ENCODE measurements at places on chromosomes 1 and 21.

DNA sequence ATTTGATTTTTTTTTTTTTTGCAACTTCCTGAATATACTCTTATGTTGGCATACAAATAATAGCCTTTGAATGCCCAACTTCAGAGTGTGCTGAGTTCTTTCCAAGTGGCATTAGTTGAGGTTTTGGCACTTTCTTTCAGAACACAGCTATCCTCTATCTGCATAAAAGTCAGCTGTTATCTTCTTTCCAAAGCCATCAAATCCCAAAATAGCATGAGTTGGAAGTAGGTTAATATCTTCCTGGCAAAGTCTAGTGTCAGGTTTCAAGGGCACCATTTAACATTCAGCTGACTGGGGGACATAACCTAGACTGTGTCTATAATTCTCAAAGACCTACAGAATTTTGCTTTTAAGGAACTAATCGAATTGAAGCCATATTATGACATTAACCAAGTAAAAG is 223.9 kb downstream of the PLPP3 start:
- DNase-seq, result no peak

GRCh38 chr1:164834641-164835040 is 275.7 kb downstream of the PBX1 start:
- no peak for DNase-seq

- DNase-seq, result no peak
Observed at GRCh38 chr1:204970937-204971336, 72.1 kb upstream of the CNTN2 start.

DNA sequence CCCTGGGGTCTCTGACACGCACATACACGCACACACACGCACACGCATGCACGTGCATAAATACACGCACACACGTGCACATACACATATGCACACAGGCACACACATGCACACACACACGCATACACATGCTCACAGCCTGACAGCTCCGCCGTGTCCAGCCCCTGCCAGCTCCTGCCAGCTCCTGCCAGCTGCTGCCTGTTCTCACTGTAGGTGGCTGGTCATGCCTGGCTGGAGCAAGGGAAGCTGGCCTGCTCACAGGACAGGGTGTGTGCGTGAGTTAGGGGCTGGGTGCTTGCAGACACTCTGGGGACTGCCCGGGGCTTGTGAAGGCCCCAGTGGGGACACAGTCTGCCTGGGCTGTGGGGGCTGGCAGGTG is 4.9 kb downstream of the PLCH2 start:
- no peak for DNase-seq

GRCh38 chr21:38982096-38982495 is 176.4 kb downstream of the ETS2 start:
- no peak for DNase-seq

DNA sequence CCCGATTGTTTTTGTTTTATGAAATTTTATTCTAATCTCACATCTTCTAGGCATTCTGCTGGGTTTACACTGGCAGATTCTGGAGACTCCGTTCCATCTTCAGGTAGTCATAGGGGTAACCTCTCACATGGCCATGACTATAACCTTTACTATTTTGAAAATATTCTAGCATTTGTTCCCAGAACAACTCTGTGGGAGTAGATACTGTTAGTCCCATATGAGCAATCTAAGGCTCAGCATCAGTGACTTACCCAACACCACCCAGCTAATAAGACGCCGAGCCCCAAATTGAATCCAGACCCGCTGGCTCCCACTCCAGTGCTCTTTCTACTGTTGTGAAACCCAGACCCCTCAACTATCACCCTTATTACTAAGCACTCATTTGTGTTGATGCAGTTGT is 9.8 kb downstream of the ADAMTS4 start:
- no peak for DNase-seq

DNA sequence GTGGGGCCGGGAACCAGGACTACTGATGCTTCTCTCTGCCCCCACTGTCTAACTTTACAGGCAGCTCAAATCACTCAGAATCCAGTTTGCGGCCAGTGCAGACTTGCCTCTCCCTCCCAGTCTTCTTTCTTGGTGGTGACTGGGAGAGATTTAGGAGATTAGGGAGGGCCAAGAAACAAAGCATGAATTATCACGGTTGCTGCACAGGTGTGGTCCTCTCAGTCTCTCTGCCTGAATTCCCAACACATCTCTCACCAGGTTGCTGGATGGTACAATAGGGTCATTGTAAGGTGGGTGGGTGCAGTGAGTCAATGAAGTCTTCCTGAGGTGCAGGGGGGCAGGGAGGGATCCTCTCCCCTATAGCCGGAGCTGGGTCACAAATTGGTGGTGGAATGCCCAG is 12.6 kb downstream of the S100A11 start:
- no peak for DNase-seq

- DNase-seq, result no peak
Observed at GRCh38 chr1:109725510-109725909, 13.5 kb downstream of the GSTM5 start.
